SJSA1 (cell line): ENCODE measurements at places on chromosomes 12 and 14.
A peak's percentile ranks its signal among the peaks of the same experiment; 100 is the strongest.

GRCh38 chr14:72513346-72513745, 380.6 kb downstream of the DPF3 start:
- H3K4me1 ChIP-seq, result 0 out of 2 replicates have a peak, but pooled peaks cover 2% of the 10 kb centered on the region
- no peak overlapping the region for H3K27ac ChIP-seq

DNA sequence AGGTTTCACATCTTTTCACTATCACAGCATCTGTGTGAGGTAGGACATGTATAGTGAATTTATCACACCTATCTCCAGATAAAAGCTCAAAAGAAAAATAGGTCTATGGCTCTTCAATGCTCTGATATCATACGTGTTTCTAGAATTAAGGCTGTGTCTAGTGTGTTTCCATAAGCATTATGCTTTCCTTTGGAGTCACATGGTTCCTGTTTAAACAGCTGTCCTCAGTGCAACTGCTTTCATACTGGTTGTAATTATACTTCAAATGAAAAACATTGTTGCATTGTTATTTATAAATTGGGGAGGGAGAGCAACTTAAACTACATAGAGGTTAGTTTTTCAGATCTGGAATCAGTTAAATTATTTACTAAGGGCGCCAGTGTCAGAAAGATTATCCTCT, 151.6 kb downstream of the SYT1 start:
- no peaks in the 10 kb centered on the region for H3K27me3 ChIP-seq
- peaks cover 11% of the 10 kb centered on the region for H3K4me1 ChIP-seq
- no peak overlapping the region for H3K27ac ChIP-seq
- no peak for DNase-seq
- H3K36me3 ChIP-seq, result 0 out of 2 replicates have a peak, but pooled peaks cover 9% of the 10 kb centered on the region

- peak overlapping the region; percentile 19 for H3K4me3 ChIP-seq
- H3K27me3 ChIP-seq, result no peaks in the 10 kb centered on the region; the same call in 1 of the 2 replicates
- peak; percentile 9 for DNase-seq
- no peak overlapping the region for H3K27ac ChIP-seq
- no peaks in the 10 kb centered on the region for H3K36me3 ChIP-seq
Observed at GRCh38 chr14:89724628-89724960, 229.9 kb downstream of the EFCAB11 start.

DNA sequence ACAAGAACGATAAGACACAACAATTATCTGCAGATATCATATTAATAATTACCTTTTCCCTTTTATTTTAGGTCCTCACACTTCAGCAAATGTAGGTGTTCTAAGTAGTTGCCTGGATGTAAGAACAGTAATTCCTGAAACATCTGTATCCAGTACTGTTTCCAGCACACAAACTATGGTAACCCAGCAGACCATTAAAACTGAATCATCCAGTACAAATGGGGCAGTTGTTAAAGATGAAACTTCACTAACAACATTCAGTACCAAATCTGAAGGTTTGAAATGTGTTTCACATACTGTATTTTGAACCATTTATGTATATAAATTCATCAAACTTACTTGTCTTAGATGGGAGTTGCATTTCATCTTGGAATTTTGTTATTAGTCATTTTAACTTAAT, 31.0 kb downstream of the HCFC2 start:
- peaks cover 74% of the 10 kb centered on the region for H3K36me3 ChIP-seq
- no peak for DNase-seq
- peaks cover 13% of the 10 kb centered on the region for H3K4me1 ChIP-seq
- no peak overlapping the region for H3K27ac ChIP-seq

GRCh38 chr12:98424726-98425401, 90.5 kb upstream of the TMPO start:
- H3K4me3 ChIP-seq, result no peak overlapping the region
- no peak overlapping the region for H3K27ac ChIP-seq
- H3K4me1 ChIP-seq, result no peaks in the 10 kb centered on the region; the same call in 1 of the 2 replicates
- peak; percentile 61 for DNase-seq
- no peaks in the 10 kb centered on the region for H3K27me3 ChIP-seq

DNA sequence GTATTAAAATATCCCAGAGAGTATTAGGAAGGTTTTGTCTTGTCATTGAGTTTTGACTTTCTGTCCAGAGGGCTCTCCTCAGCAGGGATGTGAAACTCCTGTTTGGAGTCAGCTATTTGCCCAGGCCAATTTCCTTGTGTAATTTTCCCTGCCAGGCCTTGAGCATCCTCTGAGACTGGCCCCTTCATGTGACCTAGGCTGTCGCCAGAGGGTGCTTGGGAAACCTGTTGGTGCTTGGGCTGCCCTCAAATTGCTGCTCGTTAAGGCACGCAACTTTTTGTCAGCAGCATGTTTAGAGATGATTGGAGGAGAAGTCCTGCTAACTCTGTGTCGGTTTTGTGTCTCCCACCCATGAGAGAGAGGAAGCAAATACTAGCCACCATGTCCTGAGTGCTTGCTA, 39.1 kb downstream of the IQSEC3 start:
- H3K4me1 ChIP-seq, result no peaks in the 10 kb centered on the region
- no peak overlapping the region for H3K4me3 ChIP-seq
- peaks cover 57% of the 10 kb centered on the region for H3K27me3 ChIP-seq
- H3K36me3 ChIP-seq, result no peaks in the 10 kb centered on the region

DNA sequence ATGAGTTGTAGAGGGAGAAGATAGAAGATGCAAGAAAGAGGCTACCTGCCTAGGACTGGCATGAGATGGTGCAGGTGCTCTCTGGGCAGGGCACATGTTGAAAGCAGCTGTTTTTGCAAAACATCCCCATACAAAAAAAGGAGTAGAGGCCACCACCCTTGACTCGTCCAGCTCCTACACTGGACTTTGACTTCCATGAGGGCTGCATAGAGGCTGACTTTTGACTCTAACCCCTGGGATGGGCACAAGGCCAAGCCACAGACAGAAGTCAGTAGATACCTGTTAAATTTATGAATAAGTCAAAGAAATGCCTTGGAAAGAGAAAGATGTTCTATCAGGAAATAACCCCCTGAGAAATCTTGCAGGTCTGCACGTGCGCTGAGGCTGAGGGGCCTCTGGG, 1139.1 kb upstream of the TMEM132C start:
- no peak overlapping the region for H3K4me3 ChIP-seq
- peaks cover 27% of the 10 kb centered on the region for H3K4me1 ChIP-seq
- no peaks in the 10 kb centered on the region for H3K27me3 ChIP-seq
- no peak overlapping the region for H3K27ac ChIP-seq
- H3K36me3 ChIP-seq, result no peaks in the 10 kb centered on the region

DNA sequence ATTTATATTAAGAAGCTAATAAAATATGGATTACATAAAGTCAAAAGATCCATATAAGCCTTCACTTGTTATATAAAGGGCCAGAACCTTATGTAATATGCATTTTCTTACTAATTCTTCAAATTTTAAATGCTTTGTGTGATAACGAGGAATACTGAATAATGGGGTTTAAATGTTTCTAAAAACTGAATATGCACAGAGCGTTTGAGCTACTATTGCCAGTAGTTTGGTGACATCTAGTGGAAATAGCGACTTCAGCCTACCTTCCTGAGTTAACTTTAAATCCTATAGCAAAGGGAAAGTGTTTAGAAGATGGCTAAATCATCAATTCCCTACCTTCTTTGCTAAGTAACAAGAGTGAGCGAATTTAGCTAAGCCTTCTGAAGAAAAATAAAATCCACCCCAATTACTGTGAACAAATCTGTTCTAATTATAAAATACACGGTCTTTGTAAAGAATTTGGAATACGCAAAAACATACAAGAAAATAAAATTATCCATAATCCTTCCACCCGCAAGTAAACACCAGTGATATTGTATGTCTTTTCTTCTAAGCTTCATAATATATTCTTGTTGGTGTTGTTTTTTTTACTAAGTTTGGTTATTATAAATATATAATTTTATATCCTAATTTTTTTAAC, 115.5 kb upstream of the G2E3 start:
- H3K27ac ChIP-seq, result no peak overlapping the region
- H3K27me3 ChIP-seq, result no peaks in the 10 kb centered on the region
- no peak overlapping the region for H3K4me3 ChIP-seq
- DNase-seq, result no peak

DNA sequence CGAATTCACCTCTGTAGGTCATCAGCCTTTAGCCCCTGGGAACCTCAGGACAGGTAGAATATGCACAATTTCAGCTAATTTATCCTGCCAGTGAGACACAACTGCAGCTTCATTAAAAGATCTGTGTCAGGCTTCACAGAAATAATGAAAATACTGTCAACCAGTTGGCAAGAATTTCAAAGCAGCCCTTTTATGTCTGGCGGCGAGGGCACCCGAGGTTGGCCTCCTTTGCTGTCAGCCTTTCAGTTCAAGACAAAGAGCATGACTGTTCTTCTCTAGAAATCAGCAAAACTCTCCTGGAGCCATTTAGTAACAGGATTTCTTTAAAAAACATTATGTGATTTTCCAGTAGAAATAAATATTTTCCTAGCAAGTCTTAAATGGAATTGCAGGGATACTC, 75.9 kb downstream of the BBS10 start:
- H3K27ac ChIP-seq, result no peak overlapping the region
- DNase-seq, result no peak
- peaks cover 38% of the 10 kb centered on the region for H3K4me1 ChIP-seq
- H3K27me3 ChIP-seq, result no peaks in the 10 kb centered on the region

GRCh38 chr12:98229540-98229924, 285.9 kb upstream of the TMPO start:
- no peak for DNase-seq
- H3K4me1 ChIP-seq, result no peaks in the 10 kb centered on the region
- H3K4me3 ChIP-seq, result no peak overlapping the region
- no peak overlapping the region for H3K27ac ChIP-seq

DNA sequence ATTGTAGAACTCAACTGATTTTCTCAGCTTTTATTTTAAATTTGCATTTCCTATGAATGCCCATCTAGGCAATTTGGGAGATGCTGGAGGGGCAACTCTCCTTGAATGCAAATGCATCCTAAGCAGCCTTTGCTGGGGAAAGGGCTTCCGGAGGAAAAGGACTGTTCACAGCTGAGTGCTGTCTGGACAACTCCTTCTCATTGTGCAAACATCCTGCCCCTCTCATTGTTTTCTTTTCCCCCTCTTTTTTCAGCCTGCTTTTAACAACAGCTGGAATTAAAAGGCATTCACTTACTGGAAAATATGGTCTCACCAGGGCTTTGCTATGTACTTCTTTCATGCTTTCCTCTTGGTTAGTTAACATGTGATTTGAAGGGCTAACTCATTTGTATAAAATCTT, 397.8 kb downstream of the FUT8 start:
- no peaks in the 10 kb centered on the region for H3K4me1 ChIP-seq
- H3K27ac ChIP-seq, result no peak overlapping the region
- H3K36me3 ChIP-seq, result no peaks in the 10 kb centered on the region
- no peak for DNase-seq
- no peaks in the 10 kb centered on the region for H3K27me3 ChIP-seq

DNA sequence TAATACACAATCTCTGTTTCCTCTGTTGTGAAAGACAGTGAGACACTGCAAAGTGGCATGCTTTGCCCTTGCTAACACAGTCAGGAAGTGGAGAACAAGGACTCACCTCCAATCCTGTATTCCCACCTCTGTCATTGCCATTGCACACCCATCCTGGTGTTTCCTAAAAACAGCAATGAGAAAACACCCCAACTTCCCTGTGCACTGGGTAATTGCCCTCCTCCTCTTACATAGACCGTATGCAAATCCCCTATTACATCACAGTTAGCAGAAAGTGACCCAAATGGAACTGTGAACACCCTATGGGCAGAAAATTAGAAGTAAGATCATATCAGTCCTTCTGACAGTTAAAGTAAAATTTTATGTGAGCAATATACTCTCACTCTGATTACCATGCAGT, 355.5 kb downstream of the BCL11B start:
- H3K36me3 ChIP-seq, result no peaks in the 10 kb centered on the region
- no peaks in the 10 kb centered on the region; the same call in 1 of the 2 replicates for H3K27me3 ChIP-seq
- no peak overlapping the region for H3K4me3 ChIP-seq
- no peaks in the 10 kb centered on the region for H3K4me1 ChIP-seq

DNA sequence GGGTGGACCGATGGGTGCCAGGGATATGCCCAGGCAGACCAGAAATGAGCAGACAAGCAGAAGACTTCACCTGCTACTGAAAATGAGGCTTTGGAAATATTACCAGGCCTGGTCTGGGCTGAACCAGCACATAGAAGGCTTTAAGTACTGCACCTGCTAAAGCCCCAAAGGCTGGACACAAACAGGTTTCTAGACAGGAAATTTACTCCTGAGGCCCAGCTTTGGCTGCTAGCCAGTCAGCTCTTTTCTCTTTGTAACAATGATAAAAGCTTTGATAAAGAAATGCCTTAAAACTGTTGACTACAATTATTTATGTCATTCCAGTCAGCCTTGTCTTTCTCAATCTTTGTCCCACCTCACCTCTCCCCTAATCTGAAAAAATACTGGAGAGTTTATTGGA, 228.9 kb upstream of the EGLN3 start:
- no peak overlapping the region for H3K4me3 ChIP-seq
- H3K27ac ChIP-seq, result no peak overlapping the region
- H3K4me1 ChIP-seq, result no peaks in the 10 kb centered on the region
- no peaks in the 10 kb centered on the region for H3K36me3 ChIP-seq
- no peak for DNase-seq

DNA sequence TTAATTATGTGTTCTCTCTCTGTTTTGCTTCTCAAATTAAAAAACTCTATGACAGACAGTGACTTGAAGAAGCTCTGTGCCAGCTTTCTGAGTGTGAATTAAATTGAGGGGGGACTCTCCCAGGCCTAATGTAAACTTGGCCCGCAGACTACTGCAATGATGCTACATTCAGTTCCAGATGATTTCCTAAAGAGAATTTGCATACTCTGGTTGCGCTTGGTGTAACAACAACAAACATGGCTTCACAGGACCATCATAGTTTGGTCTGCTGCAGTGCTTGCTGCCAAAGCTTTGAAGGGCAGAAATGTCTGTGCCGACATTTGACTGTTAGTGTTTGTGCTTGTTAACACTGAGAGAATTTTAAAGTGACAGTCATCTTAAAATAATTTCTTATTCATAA, 25.0 kb downstream of the CFAP54 start:
- no peaks in the 10 kb centered on the region for H3K27me3 ChIP-seq
- no peak for DNase-seq
- H3K4me1 ChIP-seq, result peaks cover 6% of the 10 kb centered on the region
- H3K27ac ChIP-seq, result no peak overlapping the region
- H3K4me3 ChIP-seq, result no peak overlapping the region
- H3K36me3 ChIP-seq, result no peaks in the 10 kb centered on the region

GRCh38 chr12:562634-563033, 100.6 kb downstream of the NINJ2 start:
- H3K4me1 ChIP-seq, result no peaks in the 10 kb centered on the region
- H3K27me3 ChIP-seq, result peaks cover 24% of the 10 kb centered on the region
- no peak overlapping the region for H3K27ac ChIP-seq
- DNase-seq, result no peak
- H3K4me3 ChIP-seq, result no peak overlapping the region

DNA sequence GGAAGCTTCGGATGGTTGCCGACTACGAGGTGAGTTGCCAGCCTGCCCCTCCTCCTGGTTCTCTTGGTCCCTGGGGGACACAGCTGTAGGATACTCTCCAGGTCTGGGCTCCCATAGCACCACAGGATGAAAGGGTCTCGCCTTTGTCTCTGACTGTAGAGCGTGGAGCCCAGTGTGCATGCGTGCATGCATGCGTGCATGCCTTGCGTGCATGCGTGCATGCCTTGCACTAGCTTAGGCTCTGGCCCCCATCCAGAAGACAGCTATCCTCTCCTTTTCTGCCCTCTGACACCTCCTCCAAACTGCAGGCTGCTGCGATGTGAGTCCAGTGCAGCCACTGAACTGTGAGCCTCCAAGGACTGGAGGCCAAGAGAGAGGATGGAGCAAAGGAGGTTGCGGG, 19.1 kb downstream of the NGB start:
- no peaks in the 10 kb centered on the region for H3K36me3 ChIP-seq
- H3K27ac ChIP-seq, result no peak overlapping the region
- no peak overlapping the region for H3K4me3 ChIP-seq
- H3K27me3 ChIP-seq, result no peaks in the 10 kb centered on the region
- DNase-seq, result no peak

- H3K4me1 ChIP-seq, result no peaks in the 10 kb centered on the region
- DNase-seq, result no peak
- no peak overlapping the region for H3K4me3 ChIP-seq
- no peak overlapping the region for H3K27ac ChIP-seq
- H3K27me3 ChIP-seq, result no peaks in the 10 kb centered on the region
- no peaks in the 10 kb centered on the region; the same call in 1 of the 2 replicates for H3K36me3 ChIP-seq
Observed at GRCh38 chr12:70305794-70306193, 60.3 kb upstream of the KCNMB4 start.
